NCI-H774 (cell line): ENCODE measurements at places on chromosomes 7 and 10.

- no peak for DNase-seq
Measured at GRCh38 chr7:77269360-77270093, 69.9 kb upstream of the FGL2 start.

GRCh38 chr10:43399320-43400310 lies 9.4 kb downstream of the HNRNPF start:
- DNase-seq, result no peak

GRCh38 chr10:74683621-74684364 lies 142.6 kb upstream of the KAT6B start:
- peak; percentile 8 for DNase-seq

DNA sequence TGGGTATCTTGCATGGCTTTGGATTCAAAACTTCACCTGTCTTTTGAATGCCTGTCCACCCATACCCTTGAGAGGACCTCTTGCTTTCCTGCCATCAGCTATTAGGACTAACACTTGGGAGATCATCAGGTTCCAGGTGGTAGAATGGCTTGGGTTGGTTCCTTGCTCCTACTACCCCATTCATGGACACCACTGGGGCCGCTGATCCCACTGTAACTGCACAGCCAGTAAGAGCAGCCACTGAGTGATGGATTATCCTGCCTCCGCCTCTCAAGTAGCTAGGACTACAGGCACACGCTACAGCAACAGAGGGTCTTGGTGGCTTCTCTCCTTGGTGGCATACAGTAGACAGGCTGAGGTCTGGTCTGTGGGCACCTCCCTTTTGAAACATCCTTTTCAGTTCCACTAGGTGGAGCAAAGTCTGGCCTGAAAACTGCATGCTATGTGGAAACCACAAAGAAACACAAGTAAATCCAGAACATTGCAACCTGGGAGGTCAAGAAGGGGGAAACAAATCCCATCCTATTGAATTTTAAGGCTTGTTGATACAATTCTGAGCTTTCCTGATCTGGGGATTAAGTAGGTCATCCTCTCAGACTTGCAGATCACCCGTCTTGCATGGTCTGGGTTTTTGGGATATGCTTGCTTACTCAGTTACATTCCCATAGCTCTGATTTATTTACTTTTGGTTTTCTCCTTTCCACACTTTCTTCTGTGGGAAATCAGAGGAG lies 9.4 kb downstream of the WBP1L start:
- no peak for DNase-seq

DNA sequence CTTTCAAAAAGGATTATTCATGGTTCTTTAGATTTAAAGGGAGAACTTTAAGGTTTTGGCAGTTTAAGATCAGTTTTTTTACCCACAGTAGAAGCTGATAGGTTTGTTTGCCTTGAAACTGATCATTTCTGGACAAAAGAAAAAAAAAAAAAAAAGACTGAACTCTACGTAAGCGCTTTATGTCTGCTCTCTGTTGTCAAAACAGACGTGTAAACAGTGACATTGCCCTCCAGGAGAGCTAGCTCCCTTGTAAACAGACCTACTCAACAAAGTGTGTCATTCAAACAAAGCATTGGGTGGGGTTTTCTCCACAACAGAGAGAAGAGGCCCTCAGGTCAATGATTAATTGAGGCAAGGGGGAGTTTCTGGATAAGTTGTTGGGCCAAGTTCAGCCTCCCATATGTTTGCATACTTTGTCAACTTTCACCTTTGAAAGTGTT lies 568.1 kb upstream of the LRRN3 start:
- peak; percentile 32 for DNase-seq

- DNase-seq, result peak; percentile 77
Measured at GRCh38 chr7:80312139-80312661, 177.6 kb downstream of the GNAI1 start.

DNA sequence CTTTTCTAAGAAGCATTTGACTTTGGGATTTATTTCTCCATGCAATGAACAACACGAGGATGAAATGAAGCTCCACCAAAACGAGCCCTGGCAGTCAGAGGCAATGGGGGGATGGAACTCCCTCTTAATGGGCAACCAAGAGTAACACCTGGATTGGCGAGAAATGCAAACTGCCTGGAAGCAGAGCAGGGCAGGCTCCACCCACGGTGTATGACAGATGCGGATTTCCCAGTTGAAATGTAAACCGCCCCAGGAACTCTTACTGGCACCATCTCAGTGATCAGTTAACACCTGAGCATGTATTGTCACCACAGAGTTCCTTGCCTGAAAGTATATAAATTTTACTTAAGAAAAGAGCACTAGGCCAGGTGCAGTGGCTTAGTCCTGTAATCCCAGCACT lies 47.3 kb upstream of the AUTS2 start:
- no peak for DNase-seq

GRCh38 chr7:84161398-84161797 lies 33.2 kb downstream of the SEMA3A start:
- DNase-seq, result no peak
